ENCODE measurements at places on chromosomes 5 and 9.
A peak's percentile ranks its signal among the peaks of the same experiment; 100 is the strongest.

DNA sequence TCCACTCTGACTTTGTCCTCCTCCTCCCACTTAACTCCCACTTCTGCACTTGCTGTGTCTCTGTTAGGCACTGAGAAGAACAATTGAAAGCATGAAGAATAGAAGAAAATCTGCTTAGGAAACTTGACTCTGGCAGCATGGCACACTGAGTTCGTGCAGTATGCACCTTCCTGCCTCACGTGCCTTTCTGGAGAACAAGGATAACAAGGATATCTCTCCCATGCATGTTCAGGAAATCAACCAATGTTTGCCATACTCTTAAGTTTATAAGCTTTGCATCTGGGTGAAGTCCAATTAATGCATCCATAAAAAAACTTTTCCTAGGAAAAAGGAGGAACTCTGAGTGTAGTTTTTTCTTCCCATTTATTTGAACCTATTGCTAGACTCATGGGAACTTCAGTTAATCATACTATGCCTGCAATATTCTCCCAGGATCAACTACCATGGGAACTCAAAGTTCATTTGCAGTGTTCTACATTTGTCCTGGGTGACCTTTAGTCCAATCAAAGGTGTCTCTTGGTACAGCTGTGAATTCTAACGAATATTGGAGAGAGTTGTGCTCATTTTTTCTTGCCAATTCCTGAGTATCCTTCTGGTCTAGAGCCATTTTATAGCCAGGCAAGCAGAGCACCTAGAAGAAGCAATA, 227.0 kb downstream of the ENC1 start:
- DNase-seq, result no peak

DNA sequence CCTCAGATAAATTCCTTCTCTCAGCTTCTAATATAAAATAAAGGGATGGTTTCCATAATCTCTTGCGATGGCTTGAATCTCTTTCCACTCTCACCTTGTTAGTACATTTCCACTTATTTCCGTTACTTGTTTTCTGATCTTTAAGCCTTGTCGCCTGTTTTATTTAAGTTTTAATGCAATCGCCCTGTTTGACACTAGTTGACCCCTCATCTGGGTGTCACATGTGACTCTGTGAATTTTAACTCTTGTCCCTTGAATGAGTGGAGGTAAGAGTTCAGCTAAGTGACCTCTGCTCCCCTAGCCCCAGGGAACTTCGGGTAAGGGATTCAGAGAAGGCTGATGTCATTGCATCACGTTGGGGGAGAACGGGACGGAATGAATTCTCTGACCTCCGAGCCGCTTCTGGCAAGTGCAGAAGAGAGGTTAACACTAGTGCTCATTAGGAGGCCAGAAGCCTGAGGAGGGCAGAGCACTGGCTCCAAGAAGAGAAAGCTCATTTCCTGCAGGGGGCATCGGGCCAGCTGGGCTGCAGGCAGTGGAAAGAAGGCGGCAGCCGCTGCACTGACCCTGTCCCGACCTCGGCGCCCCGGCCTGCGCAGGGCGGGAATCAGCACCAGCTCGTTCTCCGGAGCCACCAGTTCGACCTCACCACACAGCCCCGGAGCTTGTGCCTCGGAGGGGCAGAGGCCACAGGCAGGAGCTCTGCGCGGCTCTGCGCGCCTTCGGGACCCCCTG, 569 bp downstream of the HINT2 start:
- peak; percentile 60 for DNase-seq

- DNase-seq, result no peak
Measured at GRCh38 chr9:38421498-38422211, 2.6 kb downstream of the IGFBPL1 start.

DNA sequence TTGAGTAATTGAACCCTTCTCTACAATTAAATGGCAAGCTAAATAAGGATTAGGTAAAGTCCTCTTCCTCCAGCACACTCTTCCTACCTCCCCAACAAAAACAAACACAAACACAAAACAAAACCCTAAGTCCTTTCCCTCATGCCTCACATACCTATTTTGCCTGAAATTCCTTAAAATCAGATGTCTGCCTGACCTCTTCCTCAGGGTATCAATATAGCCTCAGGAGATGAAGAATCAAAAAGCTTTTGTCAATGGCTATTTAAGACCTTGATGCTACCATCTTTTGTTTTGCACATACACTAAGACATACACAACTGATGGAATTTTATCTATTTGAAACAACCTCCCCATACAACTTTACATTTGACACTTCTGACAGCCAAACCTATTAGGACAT, 75.1 kb downstream of the TUSC1 start:
- DNase-seq, result no peak

- no peak for DNase-seq
Measured at GRCh38 chr9:135776893-135777622, 75.1 kb downstream of the KCNT1 start.

DNA sequence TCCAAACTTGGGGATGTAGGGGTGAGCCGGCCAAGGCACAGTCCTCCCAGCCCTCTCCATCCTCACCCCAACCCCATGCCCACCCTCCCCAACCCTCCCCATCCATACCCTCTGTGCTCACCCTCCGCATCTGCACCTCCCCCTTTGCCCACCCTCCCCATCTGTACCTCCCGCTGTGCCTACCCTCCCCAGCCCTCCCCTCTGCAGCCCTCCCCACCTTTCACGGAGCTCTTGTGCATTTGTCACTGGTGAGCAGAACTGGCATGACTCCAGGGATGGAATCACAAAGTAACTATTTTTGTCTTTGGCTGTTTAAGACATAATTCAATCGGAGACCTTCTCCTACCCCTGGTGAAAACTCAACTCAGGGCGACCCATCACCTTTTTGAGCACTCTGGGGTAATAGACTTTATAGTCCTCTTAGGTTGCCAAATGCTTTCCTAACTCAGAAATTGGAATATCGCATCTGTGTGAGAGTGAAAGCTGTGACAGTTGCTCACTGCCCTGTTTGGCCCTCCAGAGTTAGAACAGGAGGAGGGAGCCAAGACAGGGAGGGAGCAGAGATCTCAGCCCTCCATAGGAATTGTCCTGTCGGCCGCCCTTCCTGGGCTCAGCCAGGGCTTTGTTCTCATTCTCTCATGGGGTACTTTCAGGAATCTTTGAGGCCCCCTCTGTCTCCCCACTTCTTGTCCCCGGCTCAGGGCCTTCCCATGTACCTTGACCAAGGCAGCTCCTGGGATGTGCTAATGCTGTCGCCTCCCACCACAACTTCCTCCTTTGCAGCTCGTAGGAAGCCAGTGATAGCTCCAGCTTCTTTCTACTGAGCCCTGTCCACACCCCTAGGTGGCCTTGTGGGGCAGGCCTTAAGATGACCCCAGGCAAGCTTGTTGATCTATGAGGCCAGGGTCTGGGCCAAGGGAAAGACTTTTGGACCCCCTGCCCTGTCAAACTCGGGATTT, 36.2 kb downstream of the OTULIN start:
- no peak for DNase-seq

DNA sequence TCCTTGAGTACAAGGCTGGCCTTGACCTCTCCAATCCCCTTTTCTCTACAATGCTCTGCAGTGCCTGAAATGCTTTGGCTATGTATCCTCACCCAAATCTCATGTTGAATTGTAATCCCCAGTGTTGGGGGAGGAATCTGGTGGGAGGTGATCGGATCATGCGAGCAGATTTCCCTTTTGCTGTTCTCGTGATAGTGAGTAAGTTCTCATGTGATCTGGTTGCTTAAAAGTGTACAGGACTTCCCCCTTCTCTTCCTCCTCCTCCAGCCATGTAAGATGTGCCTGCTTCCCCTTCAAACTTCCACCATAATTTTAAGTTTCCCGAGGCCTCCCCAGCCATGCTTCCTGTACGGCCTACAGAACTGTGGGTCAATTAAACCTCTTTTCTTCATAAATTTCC, 28.5 kb upstream of the AKNA start:
- DNase-seq, result no peak

- DNase-seq, result no peak
Measured at GRCh38 chr9:87441251-87441650, 56.4 kb upstream of the DAPK1 start.

DNA sequence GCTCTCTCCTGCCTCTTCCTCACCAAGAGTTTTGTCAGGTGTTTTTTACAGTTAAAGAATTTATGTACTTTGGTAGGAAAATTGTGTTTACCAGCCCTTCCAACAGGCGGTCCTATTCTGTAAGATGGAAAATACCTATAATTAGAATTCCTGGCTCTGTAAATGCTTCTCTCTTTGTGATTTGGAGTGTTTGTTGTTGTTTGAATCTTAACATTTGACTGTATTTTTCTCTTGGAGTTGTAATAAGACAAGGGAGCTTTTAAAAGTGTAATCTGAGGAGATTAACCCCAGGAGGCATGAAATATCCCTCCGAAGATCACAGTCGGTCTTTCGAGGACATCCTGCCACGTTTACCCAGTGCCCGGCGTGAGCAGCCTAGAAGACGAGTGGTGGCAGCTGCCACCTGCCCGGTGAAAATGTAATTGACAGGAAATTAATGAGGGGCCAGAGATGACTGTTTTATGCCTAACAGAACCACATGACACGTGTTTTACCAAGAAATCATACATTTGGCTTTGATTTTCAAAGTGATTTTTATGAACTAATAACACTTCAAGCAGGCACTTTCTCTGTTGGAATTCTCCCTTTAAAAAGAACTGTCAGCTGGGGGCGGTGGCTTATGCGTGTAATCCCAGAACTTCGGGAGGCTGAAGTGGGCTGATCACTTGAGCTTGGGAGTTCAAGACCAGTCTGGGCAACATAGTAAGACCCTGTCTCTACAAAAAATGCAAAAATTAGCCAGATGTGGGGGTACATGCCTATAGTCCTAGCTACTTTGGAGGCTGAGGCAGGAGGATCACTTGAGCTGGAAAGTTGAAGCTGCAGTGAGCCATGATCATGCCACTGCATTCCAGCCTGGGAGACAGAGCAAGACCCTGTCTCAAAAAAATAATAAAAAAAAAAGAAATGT, 20.0 kb downstream of the ANKRD33B start:
- no peak for DNase-seq

DNA sequence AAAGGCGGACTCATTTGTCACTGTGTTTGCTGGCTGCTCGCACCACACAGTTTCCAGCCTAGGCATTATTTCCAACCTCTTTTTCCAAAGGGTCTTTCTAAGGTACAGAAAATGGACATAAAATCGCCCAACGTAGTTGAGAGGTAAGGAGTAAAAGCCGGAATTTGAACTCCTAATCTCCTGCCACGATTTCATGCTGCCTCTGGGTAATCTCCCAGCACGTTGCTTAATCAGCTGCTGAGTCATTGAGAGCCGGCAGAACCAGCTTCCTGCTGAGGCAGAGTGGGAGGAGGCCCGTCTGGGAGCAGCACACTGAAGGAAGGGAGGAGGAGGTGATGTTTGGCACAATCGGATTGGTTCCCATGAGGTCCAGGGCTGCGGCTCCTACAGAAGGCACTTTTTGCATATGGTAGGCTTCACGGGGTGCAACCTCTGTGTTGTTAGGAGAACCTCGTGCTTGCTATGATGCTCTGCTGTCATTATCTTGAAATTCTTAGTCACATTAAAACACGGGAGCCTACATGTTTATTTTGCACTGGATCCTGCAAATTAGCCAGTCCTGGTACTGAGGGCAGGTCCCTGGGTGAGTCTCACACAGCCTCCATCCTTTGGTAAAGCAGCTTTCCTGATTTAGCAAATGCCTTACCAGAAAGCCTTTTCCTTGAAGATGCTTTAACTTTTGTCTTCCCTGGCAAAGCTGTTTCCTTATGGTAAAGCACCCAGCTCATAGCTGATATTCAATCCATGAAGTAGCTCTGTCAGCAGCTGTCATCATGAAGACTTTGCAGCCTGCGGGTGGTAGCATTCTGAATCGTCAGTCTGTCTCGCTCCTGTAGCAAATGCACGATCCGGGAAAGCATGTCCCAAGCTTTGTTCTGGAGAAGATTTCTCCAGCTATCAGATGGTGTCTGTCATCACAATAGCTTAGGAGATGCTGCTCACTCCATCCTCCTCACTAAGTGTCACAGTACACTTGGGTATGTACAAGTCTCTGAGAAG, 191.6 kb upstream of the MSX2 start:
- DNase-seq, result peak; percentile 2

DNA sequence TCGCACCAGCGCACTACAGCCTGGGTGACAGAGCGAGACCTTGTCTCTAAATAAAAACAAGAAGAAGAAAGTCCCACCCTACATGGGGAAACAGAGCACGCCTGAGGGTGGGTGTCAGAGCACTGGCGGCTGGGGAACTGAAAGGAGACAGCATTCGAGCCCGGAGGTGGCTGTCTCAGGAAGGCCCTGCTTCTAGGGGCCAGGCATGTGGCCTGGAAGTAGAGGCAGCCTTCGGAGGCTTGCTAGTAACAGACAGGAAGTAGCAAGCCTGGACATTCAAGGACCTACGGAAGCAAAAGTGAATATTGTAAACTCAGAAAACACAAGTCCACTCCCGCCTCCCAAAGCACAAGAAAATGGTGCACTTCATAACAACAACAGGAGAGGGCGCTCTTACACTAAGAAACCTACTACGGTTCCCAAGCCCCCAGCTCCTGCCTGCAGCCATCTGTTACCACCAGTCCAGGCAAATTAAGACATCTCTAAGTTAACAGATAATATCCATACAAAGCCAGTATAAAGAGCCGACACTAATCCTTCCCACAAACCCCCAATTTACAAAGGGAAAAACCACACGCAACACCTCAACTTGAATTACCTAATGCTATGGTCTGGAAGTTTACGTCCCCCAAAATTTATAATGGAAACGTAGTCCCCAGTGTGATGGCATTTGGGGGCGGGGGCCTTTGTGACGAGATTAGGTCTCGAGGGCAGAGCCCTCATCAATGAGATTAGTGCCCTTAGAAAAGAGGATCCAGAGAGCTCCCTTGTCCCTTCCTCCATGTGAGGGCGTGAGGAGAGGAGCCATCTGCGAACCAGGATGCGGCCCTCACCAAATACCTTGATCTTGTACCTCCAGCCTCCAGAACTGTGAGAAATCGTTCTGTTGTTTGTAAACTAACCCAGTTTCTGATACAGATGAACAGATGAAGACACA, 7.7 kb downstream of the RASGEF1C start:
- DNase-seq, result no peak

All from activated naive CD8-positive, alpha-beta T cell treated with anti-CD3 and anti-CD28 coated beads for 36 hours (primary cell).